ENCODE measurements at places on chromosomes 13 and 19. TPM values are rescaled to one million over a fixed set of nuclear protein-coding genes. Genes with fewer than 3 reads are reported as not detected.

Gene ICAM4
- not detected for total RNA-seq

Gene APLP1
- total RNA-seq: 0.84 TPM

Gene PSPN
- total RNA-seq: 1.5 TPM

Gene F7
- not detected for total RNA-seq

Gene PROZ
- not detected for total RNA-seq

Gene SLC6A16
- total RNA-seq: 0.48 TPM

Gene SHKBP1
- 42.8 TPM for total RNA-seq

Gene EMC10
- 53.8 TPM for total RNA-seq

Gene SLC25A41
- total RNA-seq: 0.36 TPM

Gene OR4F17
- total RNA-seq: not detected

Gene LILRA1
- 0.16 TPM for total RNA-seq

Gene CEACAM4
- total RNA-seq: 0.24 TPM

Gene SCN1B
- 0.88 TPM for total RNA-seq

Gene LILRA2
- not detected for total RNA-seq

Gene PRSS57
- not detected for total RNA-seq

Gene ZSCAN4
- total RNA-seq: not detected

Gene KLK13
- total RNA-seq: 1,054 TPM

Gene CEACAM6
- 268 TPM for total RNA-seq

Gene RAB20
- 1.6 TPM for total RNA-seq

Gene REEP6
- total RNA-seq: 8.5 TPM

Gene ZNF223
- 2.2 TPM for total RNA-seq

Gene NKPD1
- 1.00 TPM for total RNA-seq

Gene ACER1
- total RNA-seq: 1.8 TPM

Gene ZNF541
- total RNA-seq: 0.08 TPM

Gene DNAJC15
- 4.9 TPM for total RNA-seq

Gene KMT2B
- 21.1 TPM for total RNA-seq

Gene CLDND2
- 1.1 TPM for total RNA-seq

Gene LGALS7
- total RNA-seq: 684 TPM

Gene CABP5
- not detected for total RNA-seq

Gene SPRED3
- 0.56 TPM for total RNA-seq
